ENCODE measurements at places on chromosomes 5 and 9.
A peak's percentile ranks its signal among the peaks of the same experiment; 100 is the strongest.

- peak; percentile 74 for DNase-seq
Observed at GRCh38 chr9:117825609-117826347, 121.6 kb downstream of the TLR4 start.

DNA sequence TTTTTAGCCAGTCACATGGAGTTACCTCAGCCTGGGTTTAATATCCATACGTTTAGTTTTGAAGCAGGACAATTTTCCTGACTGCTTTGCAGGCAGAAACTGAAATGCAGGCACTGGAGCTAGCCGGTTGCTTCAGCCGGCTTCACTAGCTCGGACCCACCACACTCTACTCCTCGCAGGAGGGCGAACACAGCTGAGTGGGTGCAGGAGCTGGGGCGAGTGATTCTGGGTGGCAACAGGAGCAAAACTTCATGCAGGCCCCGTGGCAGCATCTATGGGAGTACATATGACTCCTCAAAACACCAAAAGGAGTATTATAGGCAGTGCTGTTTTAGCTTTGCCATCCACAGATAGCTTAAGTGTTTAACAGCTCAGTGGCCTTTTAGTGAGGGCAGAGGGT lies 1211.8 kb upstream of the NUDT12 start:
- no peak for DNase-seq

GRCh38 chr9:88816141-88816540 lies 175.1 kb upstream of the S1PR3 start:
- DNase-seq: no peak

DNA sequence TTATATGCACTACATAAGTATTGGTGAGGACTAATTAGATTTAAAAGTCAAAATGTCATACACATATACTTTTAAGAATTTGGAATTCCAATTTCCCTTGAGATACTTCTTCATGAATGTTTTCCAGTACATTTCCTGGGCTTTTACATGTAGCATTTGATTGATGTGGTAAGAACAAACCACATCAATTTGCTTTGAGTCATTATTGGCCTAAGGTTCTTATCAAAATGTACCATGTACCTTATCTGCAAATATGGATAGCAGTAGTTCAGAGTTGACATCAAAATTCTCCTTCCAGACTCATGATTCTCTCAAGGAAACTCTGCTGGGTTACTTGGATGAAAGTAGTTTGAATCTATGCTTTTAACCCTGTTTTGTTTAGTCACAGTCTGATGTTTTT lies 2.5 kb downstream of the CAST start:
- DNase-seq: no peak

DNA sequence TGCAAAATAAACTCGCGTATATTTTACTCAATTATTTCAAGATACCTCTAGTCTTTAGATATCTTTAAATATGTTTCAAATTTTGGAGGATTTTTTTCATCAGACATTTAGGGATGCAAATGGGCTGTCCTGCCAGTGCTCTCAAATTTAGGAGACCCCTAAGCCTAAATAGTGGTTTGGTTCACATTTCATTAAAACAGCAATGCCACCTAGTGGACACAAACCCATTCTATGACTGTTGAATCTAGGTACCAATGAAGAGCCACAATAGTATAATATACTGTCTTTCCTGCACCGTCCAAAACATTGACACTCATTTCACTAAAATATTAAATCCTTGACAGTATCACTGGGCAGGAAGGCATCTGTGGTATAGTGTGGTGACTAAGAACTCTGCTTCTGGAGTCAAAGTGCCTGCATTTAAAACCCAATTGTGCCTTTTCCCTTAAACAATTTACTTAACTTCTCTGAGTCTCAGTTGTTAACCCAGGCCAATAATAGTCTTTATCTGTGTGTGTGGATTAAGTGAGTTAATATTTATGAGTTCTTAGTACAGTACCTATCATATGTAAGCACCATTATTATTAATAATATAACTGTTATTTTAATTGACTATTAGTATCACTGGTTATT lies 148.0 kb downstream of the RORB start:
- DNase-seq: no peak

GRCh38 chr5:17190242-17190778 lies 27.1 kb upstream of the BASP1 start:
- peak; percentile 65 for DNase-seq

DNA sequence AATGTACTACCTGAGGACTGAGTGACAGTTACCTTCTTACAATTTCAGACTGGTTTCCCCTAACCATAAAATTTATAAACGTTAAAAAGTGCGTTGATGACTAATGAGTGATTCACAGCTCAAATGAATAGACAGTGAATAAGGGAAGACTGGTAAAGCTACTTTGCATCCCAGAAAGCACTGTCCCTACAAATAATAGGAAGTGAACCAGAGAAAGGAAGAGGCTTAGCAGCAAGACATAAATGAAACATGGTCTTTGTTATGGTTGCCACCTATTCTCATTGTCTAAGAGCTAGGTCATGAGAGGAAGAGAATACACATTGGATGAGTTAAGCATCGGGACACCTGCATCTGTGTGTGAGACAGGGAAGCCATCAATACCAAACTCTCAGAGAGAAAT lies 849.2 kb downstream of the TAF11L14 start:
- no peak for DNase-seq

GRCh38 chr9:114697951-114698351 lies 16.0 kb upstream of the TEX48 start:
- peak; percentile 32 for DNase-seq

DNA sequence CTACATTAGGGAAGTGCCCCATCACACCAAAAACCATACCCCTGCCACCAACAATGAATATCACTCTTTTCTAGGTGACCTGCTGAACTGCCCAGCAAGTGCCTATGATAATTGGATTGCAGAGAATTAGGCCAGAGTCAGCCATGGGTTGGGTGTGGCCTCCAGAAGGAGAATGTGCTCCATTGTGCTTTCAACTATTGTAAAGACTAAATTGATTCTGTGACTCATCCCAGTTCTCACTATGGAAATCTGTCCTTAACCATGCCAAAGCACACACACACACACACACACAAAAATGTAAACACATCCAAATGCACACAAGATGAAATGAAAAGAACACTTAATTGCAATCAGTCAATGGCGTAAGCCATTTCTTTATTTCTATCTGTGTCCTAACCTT lies 25.7 kb downstream of the DRD1 start:
- no peak for DNase-seq

DNA sequence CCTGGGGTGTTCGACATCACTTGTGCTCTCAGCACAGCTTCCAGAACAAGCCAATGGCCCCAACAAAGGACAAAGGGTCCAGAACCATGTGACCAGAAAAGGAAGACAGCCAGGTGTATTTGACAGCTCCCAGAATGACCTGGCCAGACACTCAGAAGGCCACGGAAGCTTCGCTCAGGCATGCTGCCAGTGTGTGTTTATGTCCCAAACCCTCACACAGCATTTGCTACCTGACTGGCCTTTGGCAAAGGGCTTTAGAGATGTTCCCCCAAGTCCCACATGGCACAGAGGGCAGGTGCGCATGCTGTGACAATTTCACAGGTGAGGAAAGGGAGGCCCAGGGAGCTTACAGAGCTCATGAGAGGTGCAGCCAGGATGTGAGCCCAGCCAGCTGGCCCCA lies 39.5 kb downstream of the MED10 start:
- DNase-seq: no peak

- DNase-seq: no peak
Observed at GRCh38 chr9:133887540-133888047, 104.5 kb downstream of the VAV2 start.

DNA sequence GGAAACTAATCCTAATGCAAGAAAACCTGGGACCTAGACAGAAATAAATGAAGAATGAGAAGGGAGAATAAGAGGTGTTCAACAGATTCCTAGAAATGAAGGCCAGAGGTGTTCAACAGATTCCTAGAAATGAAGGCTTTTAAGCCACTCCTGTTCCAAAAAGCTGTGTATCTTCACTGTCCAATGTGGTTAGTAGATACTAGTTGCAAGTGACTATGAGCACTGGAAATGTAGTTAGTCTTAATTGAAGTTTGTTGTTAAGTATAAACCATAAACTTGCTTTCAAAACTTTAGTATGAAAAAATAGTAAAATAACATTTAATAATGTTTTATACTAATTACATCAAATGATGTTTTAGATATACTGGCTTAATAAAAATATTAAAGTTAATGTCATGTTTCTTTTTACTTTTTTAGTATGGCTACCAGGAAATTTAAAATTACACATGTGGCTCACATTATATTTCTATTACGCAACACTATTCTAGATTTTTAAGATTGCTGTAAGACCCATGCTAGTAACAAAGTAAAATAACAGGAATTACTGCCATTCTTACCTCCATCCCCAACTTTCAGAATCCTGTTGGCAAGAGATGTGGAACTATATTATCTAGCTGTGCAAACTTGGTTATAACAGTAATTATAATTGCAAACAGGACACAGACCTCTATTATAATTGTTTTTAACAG lies 57.5 kb downstream of the RICTOR start:
- no peak for DNase-seq

DNA sequence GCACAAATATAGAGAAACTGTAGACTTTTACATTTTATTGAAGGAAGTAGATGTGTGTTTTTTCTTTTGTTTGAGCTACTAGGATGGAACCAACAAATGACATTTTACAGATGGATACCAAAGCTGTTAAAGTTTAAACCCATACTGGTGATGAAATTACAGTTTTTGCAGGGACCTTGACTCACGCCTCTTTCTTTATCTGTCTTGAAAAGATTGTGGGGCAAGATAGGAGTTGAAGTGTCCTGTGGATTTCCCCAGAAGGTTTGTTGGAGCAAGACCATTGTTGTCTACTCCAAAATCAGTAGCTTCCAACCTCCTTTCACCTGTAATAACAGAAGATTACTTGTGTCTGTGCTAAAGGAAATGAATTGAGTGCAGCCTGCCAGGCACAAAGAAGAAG lies 4.1 kb upstream of the C5orf63 start:
- DNase-seq: no peak

GRCh38 chr5:94888674-94889073 lies 270.2 kb downstream of the SLF1 start:
- no peak for DNase-seq

DNA sequence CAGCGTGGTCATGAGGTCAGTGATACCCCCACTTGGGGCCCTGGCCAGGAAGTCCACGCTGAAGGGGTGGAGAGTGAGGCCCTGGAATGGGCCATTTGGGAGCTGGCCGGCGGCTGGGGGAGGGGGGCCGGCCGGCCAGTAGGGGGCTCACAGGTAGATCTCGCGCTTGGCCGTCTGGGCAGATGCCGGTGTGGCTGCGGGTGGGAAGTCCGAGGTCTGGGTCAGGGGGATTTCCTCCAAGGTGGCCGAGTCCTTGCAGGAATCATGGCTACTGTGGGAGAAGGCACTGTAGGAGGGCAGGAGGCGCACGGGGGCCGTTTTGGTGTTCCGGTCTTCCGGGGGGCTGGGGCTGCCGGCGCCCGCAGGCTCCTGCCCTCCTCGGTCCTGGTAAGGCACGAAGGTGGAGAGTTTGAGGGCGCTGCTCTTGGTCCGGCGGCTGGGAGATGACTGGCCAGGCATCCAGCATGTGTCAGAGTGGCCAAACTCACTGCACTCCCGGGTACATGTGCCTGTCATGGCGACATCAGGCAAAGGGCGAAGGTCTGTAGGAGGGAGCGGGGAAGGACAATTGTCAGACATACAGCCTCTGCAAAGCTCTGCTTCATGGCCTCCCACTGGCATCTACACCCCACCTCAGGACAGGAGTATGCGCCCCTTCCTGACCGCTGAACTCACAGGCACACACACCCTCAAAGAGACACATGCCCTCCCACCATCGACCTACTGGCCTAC lies 24.1 kb downstream of the PCDH1 start:
- no peak for DNase-seq

- no peak for DNase-seq
Observed at GRCh38 chr9:91840469-91840868, 109.6 kb downstream of the ROR2 start.

DNA sequence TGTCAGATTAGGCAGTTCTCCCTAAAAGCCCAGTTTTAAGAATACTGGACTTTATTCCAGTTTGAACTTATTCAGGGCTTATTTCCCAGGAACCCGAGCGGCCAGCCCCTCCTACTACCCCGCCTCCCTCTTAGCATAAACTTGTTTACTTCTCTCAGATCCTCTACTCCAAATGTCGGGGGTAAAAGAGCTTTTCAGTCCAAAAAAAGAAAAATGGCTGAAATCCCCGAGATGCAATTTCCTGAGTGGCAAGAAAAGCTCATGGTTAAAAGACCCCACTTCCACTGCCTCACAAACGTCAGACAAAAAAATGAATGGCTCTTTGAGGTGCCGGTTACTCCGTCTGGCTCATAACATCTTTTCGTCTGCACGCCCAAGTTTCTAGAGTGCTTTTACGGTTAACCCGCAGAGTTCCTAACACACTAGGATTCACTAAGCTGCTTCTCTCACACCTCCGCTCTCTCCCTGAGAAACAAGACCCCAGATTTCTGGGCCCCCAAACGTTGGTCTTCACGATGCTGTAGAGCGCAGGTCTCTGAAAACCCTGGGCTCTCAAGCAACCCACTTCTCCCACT lies 402 bp downstream of the BRD8 start:
- DNase-seq: peak; percentile 48

DNA sequence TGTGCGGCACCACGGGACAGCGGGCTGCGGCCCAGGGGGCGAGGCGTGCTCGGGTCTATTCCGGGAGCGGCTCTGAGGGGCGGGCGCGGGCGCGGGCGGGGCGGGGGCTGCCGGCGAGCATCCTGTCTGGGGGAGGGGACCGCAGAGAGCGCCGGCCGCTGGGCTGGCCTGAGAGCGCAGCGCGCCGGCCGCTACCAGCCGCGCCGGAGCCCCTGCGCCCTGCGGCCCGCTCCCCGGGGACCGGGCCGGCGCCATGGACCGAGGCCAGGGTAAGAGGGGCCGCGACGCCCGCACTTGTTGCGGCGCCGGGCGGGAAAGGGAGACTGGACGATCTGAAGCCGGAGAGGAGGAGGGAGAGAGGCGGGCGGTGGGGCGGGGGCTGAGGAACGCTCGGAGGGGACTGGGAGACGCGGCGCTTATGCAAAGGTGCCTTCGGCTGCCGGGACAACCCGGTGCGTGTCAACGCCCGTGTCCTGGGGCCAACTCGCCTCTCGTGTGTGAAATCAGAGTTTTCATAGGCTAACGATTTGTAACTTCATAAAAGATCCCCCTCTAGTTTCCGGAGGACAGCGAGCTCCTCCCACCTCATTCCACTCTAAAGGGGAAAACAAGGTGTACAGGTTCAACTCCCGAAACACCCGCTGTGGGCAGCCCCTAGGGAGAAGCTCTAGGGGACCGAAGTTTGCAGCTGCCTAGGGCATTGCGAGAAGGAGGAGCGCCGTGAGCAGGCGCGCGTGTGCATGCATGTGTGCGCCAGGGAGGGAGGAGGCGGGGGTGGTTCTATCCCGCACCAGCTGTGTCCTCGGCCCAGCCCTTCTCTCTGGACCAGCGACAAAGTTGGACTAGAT lies at the start of gene AFAP1L1:
Gene AFAP1L1, plus strand, starts transcription at position 144 of the 848 bp plus-strand sequence. Its CDS starts 110 bp downstream, at position 254.
- DNase-seq: peak; percentile 48

GRCh38 chr9:129156163-129156562 lies 21.9 kb downstream of the IER5L start:
- DNase-seq: no peak

Measured in inflammatory macrophage treated with lipopolysaccharide for 4 hours (primary cell).